ENCODE measurements at places on chromosomes 6 and 20.

DNA sequence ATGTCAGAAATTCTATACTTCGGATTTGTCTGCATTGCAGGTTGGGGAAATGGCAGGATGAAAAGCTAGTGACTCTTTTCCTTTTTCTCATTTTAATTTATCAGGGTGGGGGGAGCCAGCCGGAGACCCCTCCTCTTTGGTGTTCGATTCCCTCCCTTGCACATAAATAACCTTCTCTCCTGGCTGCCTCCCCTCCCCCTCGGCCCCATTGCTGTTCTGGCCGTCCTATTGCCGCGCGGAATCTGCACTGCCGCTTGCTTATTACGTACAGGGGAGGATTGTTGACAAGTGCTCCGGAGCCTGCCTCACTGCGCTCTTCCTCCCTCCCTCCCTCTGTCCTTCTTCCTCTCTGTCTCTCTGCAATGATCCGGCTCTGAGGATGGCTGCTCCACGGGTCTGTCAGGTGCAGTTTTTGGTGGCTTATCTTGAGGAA lies 154.7 kb downstream of the JARID2 start:
- peak; percentile 84 for DNase-seq

DNA sequence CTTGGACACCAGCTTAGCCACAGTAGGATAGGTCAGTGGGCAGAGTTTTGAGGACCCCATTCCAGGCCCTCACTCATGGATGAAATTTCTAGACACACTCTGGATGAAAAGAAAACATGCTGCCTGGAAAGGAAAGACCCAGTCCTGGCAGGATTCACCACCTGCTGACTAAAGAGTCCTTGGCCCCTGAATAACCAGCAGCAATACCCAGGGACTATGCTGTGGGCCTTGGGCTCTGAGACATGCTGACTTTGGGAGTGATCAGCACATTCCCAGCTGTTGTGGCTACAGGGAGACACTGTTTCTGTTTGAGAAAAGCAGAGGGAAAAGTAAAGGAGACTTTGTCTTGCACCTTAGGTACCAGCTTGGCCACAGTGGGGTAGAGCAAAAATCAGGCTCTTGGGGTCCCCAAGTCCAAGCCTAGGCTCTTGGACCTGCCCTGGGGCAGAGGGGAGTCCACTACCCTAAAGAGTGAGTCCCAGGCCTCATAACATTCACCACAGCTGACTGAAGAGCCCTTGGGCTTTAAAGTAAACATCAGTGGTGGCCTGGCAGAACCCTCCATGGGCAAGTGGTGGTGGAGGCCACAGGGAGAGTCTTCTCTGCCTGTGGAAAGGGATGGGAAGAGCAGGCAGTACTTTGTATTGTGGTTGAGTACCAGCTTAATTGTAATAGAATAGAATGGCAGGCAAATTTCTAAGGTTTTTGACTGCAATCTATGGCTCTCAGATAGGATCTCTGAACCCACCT lies 516.8 kb downstream of the BCKDHB start:
- no peak for DNase-seq

GRCh38 chr20:19885939-19886660 lies 128.0 kb downstream of the RIN2 start:
- DNase-seq = peak; percentile 22

- DNase-seq = no peak
Measured at GRCh38 chr6:56037601-56038000, 162.2 kb upstream of the BMP5 start.

DNA sequence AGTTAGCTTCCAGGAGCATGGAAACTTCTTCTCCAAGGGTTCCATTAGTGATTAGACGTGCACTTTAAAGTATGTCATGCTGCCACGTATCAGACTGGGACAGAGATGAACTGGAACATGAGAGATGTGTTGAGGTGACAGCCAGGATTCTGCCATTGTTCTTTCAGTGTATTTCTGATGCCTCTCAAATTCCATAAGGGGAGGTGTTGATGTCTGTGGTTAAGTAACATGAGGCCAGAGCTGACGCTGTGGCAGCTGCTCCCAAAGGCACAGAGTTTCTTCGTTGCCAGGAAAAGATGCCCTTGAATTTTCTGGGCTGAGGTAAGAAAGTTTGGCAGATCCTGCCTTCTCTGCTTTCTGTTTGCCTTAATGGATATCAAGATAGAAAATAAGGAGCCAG lies 63.5 kb downstream of the TRMT6 start:
- no peak for DNase-seq

DNA sequence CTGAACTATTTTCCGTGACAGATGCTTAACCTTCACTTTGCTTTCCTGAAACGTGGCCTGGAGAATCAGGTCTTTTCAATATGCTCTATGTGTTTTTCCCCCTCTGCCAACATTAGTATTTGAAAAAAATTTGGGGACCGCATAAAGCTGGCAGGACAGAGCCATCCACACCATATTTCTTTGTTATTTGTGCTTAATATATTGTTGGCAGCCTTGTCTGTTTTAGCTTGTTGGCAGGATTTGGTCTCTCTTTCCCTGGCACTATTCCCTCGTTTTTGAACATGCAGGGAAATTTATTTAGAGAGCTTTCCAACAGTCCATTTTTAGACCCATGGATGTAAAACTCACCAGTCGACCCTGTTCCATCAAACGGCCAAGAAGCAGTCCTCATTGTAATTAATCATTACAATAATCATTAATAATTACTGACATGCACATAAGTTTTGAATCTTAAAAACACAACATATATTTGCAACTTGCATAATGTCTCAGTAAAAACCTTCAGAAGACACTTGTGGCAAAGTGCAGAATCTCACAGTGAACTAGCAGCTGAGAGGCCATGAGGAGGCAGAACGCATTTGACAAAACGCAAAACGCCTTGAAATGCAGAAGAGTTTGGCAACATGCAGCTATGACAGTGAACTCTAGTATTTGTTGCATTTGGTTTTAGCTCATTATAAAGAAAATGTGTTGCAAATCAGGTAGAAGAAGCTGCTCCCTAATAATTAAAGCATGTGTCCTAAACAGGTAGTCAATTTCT lies 514.2 kb downstream of the C6orf118 start:
- no peak for DNase-seq

GRCh38 chr20:20593447-20594170 lies 118.8 kb downstream of the RALGAPA2 start:
- peak; percentile 85 for DNase-seq

DNA sequence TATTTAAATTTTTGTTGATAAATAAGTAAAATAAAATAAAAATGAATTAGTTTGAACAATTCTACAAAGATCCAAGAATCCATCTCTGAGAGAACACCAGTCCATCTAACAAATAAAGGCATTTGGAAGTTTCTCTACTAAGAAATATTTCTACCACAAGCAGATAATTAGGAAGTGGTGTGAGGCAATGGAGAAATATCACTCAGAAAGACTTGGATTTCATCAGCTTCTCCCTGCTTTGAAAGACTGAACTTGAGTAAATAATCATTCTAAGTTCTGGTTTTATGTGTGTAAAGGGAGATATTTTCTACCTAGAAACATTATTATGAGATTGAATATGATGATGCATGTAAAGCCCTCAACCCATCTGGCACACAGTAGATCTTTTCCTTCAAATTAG lies 17.8 kb upstream of the TCF21 start:
- DNase-seq = no peak

DNA sequence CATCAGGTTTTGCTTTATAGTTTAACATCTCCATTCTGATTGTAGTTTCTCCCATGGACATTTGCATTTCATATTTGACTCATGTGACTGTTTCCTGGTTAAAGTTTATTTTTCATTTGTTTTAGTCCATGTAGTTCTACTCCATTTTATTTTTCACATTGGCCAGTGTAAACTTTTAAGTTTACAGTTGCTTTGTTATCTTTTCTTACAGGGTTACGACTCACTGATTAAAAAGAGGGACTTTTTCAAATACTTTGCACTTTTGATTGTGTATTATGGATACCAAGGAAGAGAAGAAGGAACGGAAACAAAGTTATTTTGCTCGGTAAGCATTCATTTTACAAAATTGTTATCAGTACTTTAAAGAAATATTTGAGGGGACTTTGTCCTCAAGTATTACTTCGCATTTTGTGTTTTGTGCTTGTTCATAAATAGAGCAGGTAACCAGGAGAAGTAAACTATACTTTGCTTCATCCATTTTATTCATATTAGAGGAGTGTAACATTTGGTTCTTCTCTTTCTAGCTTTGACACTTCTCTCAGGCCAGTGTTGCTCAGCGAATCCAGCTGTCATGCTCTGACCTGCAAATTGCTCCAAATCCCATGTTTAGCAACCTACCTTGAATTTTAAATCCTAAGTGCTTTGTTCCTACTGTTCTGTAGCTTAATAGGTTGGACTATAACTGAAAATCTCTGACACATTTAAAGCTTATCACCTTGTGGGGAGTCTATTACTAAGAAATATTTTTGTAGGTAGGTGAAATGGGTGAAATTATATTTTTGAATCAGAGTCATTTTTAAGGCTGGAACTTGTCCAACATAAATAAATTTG lies 24.5 kb downstream of the NCOA7 start:
- no peak for DNase-seq

DNA sequence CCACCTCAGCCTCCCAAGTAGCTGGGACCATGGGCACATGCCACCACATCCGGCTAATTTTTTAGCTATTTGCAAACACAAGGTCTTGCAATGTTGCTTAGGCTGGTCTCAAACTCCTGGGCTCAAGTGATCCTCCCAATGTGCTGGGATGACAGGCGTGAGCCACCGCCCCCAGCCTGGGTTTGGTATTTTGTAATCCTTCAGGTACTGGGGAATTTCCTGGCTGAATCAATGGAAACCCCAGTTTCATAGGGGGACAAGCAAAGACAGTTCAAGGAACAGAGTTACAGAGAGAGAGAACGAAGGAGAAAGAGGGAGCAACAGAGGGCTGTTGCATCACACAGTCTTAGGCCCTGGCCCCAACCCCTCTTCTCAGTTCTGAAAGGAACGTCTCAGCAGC lies 35.7 kb downstream of the RAB44 start:
- no peak for DNase-seq

GRCh38 chr6:34143884-34144580 lies 1.9 kb downstream of the GRM4 start:
- peak; percentile 73 for DNase-seq

DNA sequence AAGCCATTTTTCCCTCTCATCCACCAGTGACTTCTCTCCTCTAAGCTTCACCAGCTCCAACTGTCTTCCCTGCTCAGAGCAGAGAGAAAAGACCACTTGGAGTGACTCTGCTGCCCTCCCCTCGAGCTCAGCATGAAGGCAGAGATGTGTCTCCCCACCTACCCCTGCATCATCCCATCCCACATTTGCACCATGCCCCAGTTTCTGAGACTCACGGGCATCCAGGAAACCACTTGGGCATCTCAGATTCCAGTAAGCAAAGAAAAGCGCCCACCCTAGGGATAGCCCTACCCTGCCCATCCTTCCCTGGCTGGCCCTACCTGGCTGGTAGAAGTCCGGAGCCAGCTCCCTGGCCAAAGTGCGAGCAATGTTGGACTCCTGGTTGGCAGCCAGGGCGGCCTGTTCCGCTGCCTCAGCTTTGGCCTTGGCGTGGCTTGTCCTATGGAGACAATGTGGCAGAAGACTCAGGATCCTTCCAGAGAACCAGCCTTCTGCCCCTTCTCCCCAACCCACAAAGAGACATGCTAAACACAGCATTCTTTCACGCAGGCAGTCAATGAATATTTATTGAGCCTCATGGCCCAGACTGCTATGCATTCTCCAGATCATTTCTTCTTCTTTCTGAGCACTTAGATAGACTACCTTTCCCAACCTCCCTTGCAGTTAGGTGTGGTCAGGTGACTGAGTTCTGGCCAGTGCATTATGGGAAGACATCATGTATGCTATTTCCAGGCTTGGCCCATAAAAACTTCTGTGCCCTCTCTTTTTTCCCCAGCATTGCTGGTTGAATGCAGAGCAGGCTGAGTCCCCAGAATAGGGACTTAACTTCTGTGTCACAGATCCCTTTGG lies 68.6 kb downstream of the JPH2 start:
- DNase-seq = no peak

DNA sequence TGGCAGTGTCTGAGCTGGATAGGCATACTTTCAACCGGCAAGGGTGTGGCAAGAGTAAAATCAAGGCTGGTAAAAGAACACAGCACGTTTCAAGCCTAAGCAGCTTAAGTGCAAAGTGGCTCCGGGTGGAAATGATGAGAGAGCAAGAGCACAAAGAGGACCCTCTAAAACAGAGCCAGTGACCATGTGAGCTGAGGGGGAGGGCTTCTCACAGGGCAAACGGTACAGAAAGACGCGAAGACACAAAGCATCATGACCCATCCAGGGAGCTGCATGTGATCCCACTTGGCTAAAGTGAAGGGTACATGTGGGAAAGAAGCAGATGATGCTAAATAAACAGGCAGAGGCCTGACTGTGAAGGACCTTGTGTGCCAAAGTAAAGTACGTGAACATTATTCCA lies 25.7 kb downstream of the FKBP5 start:
- no peak for DNase-seq

- no peak for DNase-seq
Measured at GRCh38 chr20:24736131-24736843, 212.8 kb upstream of the CST7 start.

DNA sequence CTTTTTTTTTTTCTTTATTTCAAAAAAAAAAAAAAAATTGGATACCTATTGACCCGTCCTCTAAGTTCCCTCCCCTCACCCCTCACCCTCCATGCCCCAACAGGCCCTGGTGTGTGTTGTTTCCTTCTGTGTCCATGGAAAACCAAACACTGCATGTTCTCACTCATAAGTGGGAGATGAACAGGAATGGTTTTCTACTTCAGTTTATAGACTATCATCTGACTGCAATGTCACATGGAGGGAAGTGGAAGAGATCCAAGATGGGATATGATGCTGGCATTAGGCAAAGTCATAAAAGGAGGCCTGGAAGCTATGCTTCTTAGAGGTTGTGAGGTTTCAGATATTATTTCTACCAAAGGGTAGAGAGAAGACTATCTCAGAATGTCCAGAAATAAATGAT lies 237.5 kb downstream of the MAFB start:
- no peak for DNase-seq

DNA sequence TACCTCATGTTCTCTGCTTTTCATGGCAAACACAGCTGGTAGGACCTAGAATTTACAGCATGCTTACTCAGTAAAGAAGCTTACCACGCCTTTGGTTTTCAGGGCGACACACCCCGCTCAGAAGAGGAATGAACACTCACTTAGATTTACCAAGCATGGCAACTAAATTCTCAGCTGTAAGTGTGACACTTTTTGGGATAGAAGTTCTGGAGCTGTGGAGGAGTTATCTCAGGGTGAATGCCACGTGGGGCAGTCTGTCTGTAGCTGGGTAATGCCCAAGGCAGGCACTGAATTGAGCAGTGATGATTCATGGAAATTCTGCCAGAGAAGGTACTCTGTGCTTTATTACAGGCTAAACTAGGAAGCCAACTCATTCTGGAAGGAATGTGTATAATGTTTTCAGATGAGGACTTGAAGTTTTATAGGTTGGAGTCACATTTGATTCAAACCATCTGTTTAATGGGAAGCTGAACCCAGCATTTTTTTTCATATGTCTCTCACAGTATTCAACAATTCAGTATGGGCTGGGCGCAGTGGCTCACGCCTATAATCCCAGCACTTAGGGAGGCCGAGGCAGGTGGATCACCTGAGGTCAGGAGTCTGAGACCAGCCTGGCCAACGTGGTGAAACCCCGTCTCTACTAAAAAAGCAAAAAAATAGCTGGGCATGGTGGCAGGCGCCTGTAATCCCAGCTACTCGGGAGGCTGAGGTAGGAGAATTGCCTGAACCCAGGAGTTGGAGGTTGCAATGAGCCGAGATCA lies 3.5 kb upstream of the PRIM2 start:
- DNase-seq = no peak
